H1 (cell line): ENCODE measurements at places on chromosomes 1 and 21. TPM values are rescaled to one million over a fixed set of nuclear protein-coding genes. Genes with fewer than 3 reads are reported as not detected.

DNA sequence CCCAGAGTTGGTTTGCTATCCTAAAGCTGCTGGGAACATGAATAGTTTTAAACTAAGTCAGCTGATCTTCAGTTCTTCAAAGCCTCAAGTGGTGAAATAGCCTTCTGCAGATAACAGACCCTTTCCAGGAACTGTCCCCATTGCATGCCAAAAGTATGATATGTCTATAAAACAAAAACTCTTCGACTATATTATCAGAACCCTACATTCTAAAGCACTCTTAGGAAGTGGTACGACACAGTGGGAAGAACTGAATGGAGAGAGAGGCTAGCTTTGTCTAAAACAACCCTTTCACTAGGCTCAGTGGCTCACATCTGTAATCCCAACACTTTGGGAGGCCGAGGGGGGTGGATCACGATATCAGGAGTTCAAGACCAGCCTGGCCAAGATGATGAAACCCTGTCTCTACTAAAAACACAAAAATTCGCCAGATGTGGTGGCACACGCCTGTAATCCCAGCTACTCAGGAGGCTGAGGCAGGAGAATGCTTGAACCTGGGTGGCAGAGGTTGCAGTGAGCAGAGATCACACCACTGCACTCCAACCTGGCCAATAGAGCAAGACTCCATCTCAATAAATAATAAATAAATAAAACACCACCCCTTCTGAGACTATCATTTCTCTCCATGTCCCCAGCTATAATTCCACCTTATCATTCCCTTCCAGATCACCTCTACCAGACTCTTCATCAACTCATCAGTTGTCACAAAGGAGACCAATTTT is 2.2 kb upstream of the FRRS1 start:
- no peak for DNase-seq

- no peak for DNase-seq
Observed at GRCh38 chr1:158124034-158124433, 56.7 kb upstream of the CD1D start.

GRCh38 chr21:42614811-42615351 is 38.5 kb upstream of the PDE9A start:
- no peak for DNase-seq

- no peak for DNase-seq
Observed at GRCh38 chr1:58442114-58442513, 104.4 kb downstream of the OMA1 start.

SERPINC1 gene
- not detected in 2 replicates for total RNA-seq

SELL gene
- total RNA-seq, result not detected in 2 replicates
